ENCODE measurements at places on chromosomes 1 and 21.
A peak's percentile ranks its signal among the peaks of the same experiment; 100 is the strongest.

DNA sequence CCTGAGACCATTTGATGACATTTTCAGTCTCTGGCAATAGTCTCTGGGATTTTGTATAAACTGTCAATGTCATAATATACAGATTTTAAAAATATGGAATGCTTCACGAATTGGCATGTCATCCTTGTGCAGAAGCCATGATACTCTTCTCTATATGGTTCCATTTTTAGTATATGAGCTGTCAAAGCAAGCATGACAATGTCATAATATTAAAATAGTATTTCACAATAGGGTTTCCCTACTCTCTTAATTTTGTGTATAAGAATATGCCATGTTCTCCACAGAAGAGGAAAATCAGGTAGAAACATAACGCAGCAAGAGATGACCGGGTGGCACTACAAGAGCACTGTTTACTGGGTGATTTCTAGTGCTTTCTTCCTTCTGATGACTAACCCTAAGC is 8.3 kb upstream of the DIPK1A start:
- no peak overlapping the region for H3K4me3 ChIP-seq
- no peaks in the 10 kb centered on the region for H3K4me1 ChIP-seq
- no peaks in the 10 kb centered on the region for H3K27me3 ChIP-seq
- H3K27ac ChIP-seq: no peak overlapping the region

DNA sequence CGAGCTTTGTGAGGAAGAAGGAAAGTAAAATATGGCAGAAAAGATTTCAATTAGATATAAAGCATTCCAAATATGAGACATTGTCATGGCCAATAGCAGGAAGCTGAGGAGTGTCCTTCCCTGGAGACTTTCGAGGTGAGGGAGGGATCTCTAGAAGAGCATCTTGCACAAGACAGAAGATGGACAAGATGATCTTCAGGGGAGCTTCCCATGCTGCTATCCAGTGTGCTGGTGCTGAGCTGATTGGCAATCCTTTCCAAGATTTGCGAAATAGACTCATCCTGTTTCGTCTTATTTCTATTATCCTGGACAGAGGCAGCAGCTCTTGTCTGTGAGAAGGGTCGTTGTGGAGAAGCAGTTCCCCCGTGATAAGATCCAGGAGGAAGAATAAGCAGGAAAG is 342.0 kb upstream of the CAMK1G start:
- H3K4me1 ChIP-seq: no peaks in the 10 kb centered on the region
- H3K27ac ChIP-seq: no peak overlapping the region
- H3K36me3 ChIP-seq: no peaks in the 10 kb centered on the region
- H3K4me3 ChIP-seq: no peak overlapping the region
- H3K27me3 ChIP-seq: no peaks in the 10 kb centered on the region
- DNase-seq: no peak

DNA sequence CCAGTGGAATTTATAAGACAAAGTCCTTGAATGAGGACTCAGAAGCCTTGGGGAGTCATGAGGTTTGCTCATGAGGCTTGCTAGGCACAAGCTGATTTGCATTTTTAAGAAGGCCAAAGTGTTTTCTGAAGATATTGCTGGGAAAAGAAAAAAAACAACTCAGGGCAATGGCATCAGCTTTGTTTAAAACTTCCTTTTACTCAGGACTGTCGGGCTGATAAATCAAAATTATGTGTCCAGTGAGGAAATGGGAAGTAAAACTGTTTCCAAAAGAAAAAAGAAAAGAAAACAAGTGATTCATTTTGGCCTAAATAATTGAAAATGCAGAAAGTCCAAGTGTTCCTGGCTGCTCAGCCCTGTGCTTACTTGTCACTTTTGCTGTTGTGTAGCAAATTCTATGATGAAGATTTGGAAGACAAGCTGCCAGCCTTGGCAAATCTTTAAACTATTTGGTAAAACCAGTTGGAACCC is 282.4 kb downstream of the HLX start:
- no peak for DNase-seq
- H3K4me1 ChIP-seq: peaks cover 15% of the 10 kb centered on the region
- H3K4me3 ChIP-seq: no peak overlapping the region

DNA sequence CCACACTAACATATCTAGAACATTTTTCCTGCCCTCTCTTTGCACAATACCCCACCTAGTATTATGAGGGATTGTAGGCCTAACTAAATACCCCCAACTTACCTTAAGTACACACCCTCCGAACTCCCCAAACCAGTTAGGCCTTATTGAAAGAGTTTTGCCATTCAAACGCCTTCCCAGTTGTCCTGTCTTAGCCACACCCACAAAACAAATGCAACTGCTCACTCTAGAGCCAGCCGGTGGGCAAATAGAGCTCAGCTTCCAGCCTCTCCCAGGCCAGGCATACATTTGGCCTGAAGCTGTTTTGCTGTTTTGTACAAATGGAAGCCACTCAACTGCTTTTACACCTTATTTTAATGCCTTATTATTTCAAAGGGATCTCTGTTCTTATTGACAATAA is 224.2 kb upstream of the RUNX1 start:
- no peaks in the 10 kb centered on the region for H3K36me3 ChIP-seq
- H3K4me3 ChIP-seq: no peak overlapping the region
- H3K27me3 ChIP-seq: no peaks in the 10 kb centered on the region
- peak overlapping the region; percentile 59 for H3K27ac ChIP-seq
- DNase-seq: peak; percentile 60

- no peak overlapping the region for H3K27ac ChIP-seq
- no peaks in the 10 kb centered on the region for H3K4me1 ChIP-seq
- no peak overlapping the region for H3K4me3 ChIP-seq
- no peaks in the 10 kb centered on the region for H3K27me3 ChIP-seq
- no peaks in the 10 kb centered on the region for H3K36me3 ChIP-seq
Measured at GRCh38 chr1:173438675-173439074, 38.5 kb upstream of the PRDX6 start.

- peak; percentile 22 for DNase-seq
- H3K4me1 ChIP-seq: peaks cover 47% of the 10 kb centered on the region
- no peaks in the 10 kb centered on the region for H3K27me3 ChIP-seq
- H3K36me3 ChIP-seq: no peaks in the 10 kb centered on the region
Measured at GRCh38 chr1:165637427-165637826, 6.4 kb downstream of the MGST3 start.

- H3K36me3 ChIP-seq: no peaks in the 10 kb centered on the region
- no peak for DNase-seq
- H3K27me3 ChIP-seq: no peaks in the 10 kb centered on the region
- H3K27ac ChIP-seq: no peak overlapping the region
Measured at GRCh38 chr1:168032029-168032428, 95.2 kb upstream of the MPC2 start.

DNA sequence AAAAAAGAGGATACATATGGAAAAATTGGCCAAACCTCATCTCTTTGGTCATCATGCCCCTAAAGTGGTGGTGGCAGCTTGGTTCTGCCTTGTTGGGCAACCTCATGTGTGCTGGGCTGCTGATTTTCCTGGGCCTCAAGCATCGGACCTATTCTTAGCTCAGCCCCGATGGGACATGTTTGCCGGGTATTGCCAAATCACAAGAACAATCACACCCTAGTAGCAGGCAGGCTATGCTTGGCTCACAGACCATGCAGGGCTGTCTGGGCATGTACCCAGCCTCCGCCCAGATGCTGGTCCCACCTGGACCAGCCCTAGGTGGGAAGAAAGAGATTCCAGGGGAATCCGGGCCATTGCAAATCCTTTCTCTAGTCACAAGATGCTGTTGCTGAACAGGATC is 189.4 kb upstream of the FGGY start:
- DNase-seq: no peak
- H3K27me3 ChIP-seq: no peaks in the 10 kb centered on the region
- no peaks in the 10 kb centered on the region for H3K36me3 ChIP-seq
- H3K27ac ChIP-seq: no peak overlapping the region

- DNase-seq: no peak
- H3K36me3 ChIP-seq: no peaks in the 10 kb centered on the region
- H3K27me3 ChIP-seq: peaks cover 9% of the 10 kb centered on the region
Measured at GRCh38 chr1:179583771-179584320, 7.8 kb upstream of the TDRD5 start.

DNA sequence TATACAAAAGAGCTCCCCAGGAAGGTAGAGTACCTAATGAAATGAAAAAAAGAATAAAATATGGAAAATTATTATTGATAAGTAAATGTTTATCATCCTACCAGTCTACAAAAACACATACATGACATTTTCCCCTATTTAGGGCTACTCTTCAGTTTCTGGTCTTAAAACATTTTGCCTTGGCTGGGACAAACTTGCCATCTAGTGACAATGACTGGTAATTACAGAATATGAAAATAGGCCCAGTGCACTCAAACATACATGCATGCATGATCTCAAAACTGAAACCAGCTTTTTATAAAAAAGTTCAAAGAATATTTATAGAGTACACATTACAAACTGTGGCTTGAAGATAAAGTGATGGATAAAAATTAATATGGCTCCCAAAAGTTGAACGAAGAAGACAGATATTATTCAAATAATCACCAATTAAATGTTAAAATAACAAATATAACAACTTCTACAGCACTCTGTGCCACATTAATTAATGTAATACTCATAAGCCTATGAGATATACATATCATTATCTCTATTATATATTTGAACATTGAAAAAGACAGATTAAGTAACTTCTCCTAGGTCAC is 10.5 kb upstream of the RNPC3 start:
- H3K4me1 ChIP-seq: no peaks in the 10 kb centered on the region
- no peaks in the 10 kb centered on the region for H3K36me3 ChIP-seq
- H3K27ac ChIP-seq: no peak overlapping the region
- no peak for DNase-seq

DNA sequence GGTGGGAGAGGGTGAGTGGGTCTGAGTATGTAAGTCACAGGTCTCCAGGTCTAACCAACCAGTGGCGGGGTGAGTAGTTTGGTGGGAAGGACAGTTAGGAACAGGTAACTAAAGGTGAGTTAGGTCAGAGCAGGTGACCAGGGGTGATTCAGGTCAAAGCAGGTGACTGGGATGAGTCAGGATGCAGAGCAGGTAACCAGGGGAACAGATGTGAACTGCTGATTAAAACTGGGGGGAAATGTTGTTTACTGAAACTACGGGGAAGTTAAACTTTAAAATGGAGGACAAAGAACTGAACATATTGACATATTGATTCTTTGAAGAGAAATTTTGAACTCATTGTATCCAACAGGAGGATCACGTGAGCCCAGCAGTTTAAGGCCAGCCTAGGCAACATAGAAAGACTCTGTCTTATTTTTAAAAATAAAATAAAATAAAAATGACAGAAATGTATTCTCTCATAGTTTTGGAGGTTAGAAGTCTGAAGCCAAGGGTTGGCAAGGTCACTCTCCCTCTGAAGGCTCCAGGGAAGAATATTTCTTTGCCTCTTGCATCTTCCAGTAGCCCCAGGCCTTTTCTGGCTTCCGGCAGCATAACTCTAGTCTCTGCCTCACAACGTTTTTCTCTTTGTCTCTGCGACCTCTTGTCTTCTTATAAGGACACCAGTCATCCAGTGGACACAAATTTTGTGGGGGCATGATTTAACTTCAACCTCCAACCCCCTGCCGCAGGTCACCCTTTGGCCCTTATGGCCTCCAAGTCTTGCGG is 64.3 kb upstream of the TINAGL1 start:
- H3K36me3 ChIP-seq: no peaks in the 10 kb centered on the region
- no peak overlapping the region for H3K4me3 ChIP-seq
- H3K27ac ChIP-seq: no peak overlapping the region
- no peaks in the 10 kb centered on the region for H3K4me1 ChIP-seq
- no peaks in the 10 kb centered on the region for H3K27me3 ChIP-seq

DNA sequence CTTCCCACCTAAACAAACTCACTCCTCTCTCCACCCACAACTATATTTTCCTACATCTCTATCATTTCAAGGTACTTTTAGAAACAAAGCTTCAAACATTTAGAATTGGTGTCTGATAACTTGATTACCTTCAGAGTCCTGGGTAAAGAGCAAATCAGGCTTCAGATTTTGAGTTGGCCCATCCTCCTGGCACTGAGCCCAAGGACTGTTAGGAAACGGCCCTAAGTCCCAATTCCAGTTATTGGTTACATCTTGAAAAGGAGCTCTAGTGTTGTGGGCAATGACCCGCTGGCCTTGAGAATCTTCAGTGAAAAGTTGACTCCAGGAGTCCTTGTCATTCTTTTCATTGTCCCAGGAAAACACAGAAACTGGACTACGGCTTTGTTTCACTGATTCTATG is 15.1 kb downstream of the MTFR1L start:
- DNase-seq: no peak
- H3K4me3 ChIP-seq: no peak overlapping the region
- no peaks in the 10 kb centered on the region for H3K4me1 ChIP-seq

GRCh38 chr1:102970496-102971078 is 137.7 kb downstream of the COL11A1 start:
- H3K4me3 ChIP-seq: no peak overlapping the region
- H3K27me3 ChIP-seq: no peaks in the 10 kb centered on the region
- no peak overlapping the region for H3K27ac ChIP-seq
- no peak for DNase-seq
- H3K36me3 ChIP-seq: no peaks in the 10 kb centered on the region

GRCh38 chr1:119364640-119365039 is 3.9 kb upstream of the HAO2 start:
- no peaks in the 10 kb centered on the region for H3K27me3 ChIP-seq
- H3K4me3 ChIP-seq: no peak overlapping the region
- no peaks in the 10 kb centered on the region for H3K36me3 ChIP-seq
- H3K4me1 ChIP-seq: no peaks in the 10 kb centered on the region

- H3K27me3 ChIP-seq: no peaks in the 10 kb centered on the region
- H3K36me3 ChIP-seq: no peaks in the 10 kb centered on the region
- H3K27ac ChIP-seq: no peak overlapping the region
- peak; percentile 75 for DNase-seq
Measured at GRCh38 chr1:42081475-42081874, 71.7 kb upstream of the GUCA2B start.

- no peaks in the 10 kb centered on the region for H3K4me1 ChIP-seq
- DNase-seq: no peak
- H3K27ac ChIP-seq: no peak overlapping the region
- H3K36me3 ChIP-seq: no peaks in the 10 kb centered on the region
Measured at GRCh38 chr1:185016880-185017279, 28.5 kb upstream of the RNF2 start.

DNA sequence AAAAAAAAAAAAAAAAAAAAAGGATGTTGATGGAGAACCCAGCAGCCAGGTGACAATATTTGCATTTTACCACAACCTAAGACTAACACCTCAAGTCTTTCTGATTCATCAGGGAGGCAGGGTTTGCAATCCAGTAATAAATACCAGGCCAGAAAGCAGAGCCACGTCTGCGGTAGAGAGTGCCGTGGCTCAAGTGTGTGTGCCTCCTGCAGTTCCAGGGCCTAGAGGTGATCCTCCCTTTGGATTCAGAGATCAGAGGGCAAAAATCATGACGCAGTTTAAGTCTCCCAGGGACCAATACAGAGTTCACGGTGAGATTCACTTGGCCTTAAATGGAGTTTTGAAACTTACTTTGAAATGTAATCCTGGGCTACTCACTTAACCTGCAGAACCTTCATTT is 34.9 kb downstream of the TMCO4 start:
- H3K27ac ChIP-seq: no peak overlapping the region
- no peak for DNase-seq
- no peaks in the 10 kb centered on the region for H3K27me3 ChIP-seq
- no peaks in the 10 kb centered on the region for H3K4me1 ChIP-seq
- H3K36me3 ChIP-seq: no peaks in the 10 kb centered on the region
- no peak overlapping the region for H3K4me3 ChIP-seq
